ENCODE measurements at places on chromosomes 4 and X. TPM values are rescaled to one million over a fixed set of nuclear protein-coding genes. Genes with fewer than 3 reads are reported as not detected.

- DNase-seq: no peak
These were observed 7.8 kb upstream of the GLOD5 start for GRCh38 chrX:48753708-48754228.

HOPX gene
- 134 TPM for total RNA-seq

DNA sequence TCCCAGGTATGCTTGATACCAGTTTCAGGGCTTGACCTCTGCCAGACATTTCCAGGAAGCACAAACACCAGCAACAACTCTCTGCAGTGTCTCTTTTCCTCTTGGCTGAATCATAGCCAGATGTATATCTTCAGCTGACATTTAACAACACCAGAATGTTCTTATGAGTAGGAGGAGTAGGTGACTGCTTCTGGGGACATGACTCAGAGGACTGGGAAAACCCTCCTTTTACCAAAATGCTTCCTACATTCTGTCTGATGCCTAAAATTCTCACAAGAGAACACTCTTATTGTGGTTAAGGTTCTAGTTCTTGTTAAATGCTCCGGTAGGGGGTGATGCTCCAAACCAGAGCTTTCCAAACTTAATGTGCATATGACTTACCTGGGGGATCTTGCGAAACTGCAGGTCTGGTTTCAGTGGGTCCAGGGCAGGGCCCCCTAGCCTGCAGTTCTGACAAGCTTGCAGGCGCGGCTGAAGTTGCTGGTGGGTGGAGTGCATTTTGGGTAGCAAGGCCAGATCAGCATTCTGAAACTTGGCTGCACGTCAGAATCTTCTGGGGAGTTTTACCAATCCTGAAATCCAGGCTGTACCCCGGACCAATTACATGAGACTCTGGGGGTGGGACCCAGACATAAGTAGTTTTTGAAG, 329.3 kb upstream of the RPS6KA3 start:
- DNase-seq: no peak

BEX2 gene
- 41.7 TPM for total RNA-seq

DNA sequence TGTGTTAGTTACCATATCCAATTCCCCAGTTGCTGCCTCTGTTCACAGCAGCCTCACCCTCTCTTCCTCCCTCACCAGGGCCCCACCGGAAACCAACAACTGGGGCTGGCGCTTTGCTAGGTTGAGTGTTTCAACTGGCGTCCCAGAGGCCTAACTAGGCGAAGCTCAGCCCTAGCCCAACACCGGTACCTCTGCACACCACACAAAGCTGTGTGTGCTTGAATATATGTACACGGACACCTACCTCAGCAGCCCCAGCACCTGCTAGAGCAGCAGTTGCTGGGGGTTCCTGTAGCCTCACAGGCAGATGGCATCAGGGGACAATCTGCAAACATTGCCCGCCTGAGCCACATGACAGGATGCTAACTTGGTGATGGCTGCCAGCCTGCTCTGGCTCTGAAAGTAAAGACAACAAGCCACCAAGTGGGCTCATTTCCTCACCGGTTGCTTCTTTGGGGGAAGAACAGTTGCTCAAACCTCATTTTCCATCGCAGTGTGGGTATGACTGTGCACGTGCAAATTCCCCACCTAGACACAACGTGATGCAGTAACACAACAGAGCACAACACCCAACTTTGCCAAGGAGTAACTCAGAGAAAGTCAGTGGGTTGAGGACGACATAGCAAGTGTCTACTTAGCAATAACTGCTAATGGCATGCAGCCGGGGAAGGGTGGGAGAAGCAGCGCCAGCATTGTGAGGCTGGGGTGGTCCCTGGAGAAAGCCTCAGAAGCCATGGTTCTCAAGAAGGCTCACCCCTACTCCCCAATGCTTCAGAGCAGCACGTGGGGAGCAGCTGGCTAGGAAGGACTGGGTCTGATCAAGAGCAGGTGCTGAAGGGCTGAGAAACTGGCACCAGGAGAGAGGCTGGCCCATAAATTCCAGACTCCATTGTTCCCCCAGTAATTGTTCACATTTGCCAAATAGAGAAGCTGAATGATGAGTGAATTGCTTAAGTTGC, 139.5 kb downstream of the SH3KBP1 start:
- peak; percentile 56 for DNase-seq
